ENCODE measurements at places on chromosomes 4 and X.
A peak's percentile ranks its signal among the peaks of the same experiment; 100 is the strongest.

DNA sequence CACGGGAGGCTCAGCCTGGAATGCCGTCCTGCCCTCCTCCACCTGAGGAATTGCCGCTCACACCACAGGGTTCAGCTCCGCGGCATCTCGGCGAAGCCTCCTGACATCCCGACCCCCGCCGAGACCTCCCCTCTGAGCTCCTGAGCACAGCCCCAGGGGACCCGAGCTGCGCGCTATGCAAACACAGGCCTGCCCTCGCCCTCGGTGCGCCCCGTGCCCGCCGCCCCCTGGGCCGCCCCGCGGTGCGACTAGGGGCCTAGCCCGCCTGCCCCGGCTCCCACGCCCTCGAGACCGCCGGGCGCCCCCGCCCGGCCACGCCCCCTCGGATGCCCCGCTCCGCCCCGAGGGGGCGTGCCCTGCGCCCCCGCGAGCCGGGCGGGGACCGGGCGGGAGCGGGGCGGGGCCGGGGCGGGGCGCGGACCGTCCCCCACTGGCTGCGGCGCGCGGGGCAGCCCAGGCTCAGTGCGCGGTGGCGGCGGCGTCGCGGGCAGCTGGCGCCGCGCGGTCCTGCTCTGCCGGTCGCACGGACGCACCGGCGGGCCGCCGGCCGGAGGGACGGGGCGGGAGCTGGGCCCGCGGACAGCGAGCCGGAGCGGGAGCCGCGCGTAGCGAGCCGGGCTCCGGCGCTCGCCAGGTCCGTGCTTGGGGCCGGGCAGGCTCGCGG, at the start of gene FGFR3:
Gene FGFR3, plus strand, starts transcription at position 462 of the 664 bp plus-strand sequence. CDS start 642 bp downstream, outside the sequence.
- DNase-seq, result no peak

- DNase-seq, result peak; percentile 84
Measured at GRCh38 chr4:113636438-113636818, 125.1 kb downstream of the CAMK2D start.

DNA sequence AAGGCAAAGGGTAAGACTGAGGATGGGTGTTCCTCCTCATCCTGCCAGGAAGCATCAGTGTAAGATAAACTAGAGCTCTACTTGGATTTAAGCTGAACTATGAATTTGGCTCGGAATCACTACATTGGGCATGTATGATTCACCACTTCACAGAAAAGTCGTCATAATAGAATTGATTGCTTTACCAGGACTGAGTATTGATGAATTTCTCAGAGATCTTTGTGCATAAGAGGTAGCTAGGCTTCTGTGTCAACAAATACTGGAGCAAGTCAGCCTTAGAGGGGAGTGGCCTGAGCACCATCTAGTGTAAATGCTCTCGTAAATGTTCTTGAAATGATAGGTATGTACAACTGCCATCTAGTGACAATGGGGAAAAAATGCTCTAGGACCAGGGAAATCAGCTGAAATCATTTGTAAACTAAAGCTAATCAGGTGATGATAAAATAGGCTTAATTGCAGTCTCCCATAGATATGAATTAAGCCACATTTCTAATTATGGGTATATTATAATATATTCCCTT, 309.5 kb upstream of the FMR1 start:
- DNase-seq, result peak; percentile 5

- DNase-seq, result peak; percentile 31
Measured at GRCh38 chr4:158667651-158668198, 4.0 kb downstream of the C4orf46 start.

DNA sequence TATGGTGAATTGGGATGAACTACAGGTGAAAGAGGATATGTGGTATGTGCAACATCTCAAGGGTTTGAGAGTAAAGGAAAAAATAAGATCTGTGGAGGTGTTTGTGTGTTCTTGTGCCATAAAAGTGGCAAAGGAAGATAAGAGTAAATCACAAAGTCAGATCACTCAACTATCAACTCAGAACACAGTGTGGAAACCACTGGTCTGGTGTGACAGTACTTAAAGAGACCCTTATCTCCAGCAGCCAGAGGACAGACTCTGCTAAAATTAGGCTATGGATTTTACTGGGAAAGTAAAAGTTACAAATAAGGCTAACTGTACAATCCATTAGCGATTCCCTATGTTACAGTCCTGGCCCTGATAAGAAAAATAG, 54.0 kb upstream of the PRDM8 start:
- no peak for DNase-seq

DNA sequence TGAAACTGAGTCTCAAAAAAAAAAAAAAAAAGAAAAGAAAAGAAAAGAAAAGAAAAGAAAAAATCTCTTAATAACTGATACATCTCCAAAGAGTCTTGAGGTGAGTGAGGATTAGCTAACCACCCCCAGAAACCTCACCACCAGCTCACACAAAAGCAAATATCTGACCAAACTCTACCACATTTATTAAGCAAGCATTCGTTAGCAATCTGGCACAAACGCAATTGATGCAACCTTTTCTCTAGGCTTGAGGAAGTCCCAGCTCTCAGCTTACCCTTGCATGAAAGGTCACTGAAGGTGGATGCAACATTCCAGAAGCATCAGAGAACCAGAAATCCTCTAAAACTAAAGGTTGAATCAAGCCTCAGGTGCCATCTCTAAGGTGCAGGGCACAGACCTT, 231.9 kb upstream of the BCOR start:
- DNase-seq, result no peak

- no peak for DNase-seq
Measured at GRCh38 chr4:8856835-8857621, 14.6 kb downstream of the HMX1 start.

DNA sequence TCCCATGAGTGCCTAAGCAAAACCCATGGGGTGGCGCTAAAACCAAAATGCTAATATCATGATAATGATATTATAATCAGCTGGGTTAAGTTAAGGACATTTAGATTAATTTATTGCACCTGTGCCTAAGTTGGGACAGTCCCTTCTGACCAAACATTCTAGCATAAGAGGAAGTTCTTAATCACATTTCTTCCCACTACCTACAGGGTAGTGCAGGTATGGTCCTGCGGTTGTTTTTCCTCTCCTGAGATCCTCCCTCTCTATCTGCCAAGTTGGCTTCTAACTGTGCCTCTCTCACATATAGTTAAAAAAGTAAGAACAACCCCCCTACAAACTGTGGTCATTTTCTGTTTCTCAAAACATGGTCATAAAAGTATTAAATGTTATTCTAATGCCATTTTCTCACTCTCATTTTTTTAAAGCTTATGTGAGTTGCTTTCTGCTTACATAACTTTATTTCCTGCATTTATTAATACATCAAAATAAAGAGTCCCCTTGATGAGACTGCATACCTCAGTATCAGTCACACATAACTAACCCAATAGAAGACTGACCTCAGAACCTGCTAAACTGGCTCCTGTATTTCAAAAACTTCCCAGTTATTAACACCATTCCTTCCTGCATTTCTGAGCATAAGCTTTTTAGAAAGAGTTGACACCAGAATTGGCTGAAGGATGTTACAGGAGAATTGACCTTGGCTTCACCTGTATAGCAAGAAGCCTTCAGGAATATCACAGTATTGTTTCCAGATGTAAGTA, 1332.5 kb downstream of the FSTL5 start:
- no peak for DNase-seq

- DNase-seq, result no peak
Measured at GRCh38 chr4:122007016-122007415, 55.2 kb upstream of the TRPC3 start.

DNA sequence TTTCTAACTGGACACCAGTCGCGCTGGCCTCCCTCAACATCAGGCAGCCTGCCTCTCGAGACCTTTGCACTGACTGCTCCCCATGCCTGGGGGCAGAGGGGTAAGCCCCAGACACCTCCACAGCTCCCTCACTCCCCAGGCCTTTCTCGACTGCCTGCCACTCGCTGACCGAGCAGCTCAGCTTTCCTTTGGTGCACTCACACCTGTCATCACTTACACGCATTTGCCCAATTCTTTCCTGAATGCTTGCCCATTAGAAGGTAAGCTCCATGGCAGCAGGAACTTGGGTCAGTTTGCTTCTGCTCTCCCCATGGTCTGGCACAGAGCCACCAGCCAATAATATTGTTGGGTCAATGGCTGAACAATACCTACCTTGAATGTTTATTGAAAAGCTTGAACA, 32.2 kb upstream of the PROM1 start:
- no peak for DNase-seq

DNA sequence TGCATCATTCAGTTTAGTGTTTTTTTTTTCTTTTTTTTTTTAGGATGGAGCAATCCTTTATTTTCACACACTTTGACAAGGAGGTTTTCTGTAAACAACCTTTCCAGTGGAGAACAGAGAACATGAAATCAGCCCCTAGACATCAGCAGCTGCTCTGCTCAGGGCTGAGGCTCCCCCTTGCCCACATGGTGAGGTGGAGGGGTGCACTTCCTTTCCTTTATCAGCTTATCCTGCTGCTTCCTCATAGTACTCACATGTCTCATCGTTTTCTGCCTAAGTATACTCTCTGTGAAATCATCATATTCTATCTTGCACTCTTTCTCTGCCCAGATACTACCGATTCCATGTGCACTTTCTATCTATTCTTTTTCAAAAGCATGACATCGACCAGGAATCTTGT, 47.6 kb upstream of the PRSS12 start:
- DNase-seq, result no peak

- DNase-seq, result no peak
Measured at GRCh38 chrX:127057891-127058619, 238.5 kb downstream of the PRR32 start.

DNA sequence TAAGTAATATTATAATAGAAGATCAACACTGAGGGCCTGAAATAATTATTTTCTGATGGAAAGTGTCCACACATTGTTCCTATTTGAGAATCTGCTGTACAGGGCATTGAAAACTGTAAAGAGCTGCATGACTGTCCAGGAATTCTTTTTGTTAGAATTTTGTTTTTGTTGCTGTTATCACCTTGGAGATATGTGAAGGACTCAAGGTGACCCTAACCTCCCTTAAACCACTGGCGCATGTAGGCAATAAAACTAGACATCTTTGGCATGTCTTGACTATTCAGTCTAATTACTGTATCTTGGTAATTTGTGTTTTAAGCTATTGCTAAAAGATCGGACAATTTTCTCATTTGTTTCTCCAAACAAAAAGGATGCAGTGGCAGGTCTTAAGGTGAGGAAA, 55.5 kb upstream of the SMIM10 start:
- no peak for DNase-seq

GRCh38 chr4:67030636-67031035, 514.7 kb downstream of the CENPC start:
- no peak for DNase-seq

GRCh38 chr4:78710536-78710935, 65.6 kb upstream of the BMP2K start:
- no peak for DNase-seq

GRCh38 chr4:64497491-64497890, 88.2 kb upstream of the TECRL start:
- DNase-seq, result no peak

- DNase-seq, result no peak
Measured at GRCh38 chr4:58761563-58761962, 1651.4 kb upstream of the IGFBP7 start.

GRCh38 chr4:123676890-123677229, 280.3 kb downstream of the SPRY1 start:
- DNase-seq, result no peak

DNA sequence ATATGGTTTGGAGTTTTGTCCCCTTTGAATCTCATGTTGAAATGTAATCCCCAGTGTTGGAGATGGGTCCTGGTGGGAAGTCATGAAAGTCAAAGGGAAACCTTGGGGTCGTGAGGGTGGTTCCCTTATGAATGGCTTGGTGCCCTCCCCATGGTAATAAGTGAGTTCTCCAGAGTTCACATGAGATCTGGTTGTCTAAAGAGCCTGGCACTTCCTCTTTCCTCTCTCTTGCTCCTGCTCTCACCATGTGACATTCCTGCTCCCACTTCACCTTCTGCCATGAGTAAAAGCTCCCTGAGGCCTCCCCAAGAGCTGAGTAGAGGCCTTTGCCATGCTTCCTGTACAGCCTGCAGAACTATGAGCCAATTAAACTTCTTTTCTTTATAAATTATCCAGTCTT, 5.5 kb upstream of the IL15 start:
- no peak for DNase-seq

DNA sequence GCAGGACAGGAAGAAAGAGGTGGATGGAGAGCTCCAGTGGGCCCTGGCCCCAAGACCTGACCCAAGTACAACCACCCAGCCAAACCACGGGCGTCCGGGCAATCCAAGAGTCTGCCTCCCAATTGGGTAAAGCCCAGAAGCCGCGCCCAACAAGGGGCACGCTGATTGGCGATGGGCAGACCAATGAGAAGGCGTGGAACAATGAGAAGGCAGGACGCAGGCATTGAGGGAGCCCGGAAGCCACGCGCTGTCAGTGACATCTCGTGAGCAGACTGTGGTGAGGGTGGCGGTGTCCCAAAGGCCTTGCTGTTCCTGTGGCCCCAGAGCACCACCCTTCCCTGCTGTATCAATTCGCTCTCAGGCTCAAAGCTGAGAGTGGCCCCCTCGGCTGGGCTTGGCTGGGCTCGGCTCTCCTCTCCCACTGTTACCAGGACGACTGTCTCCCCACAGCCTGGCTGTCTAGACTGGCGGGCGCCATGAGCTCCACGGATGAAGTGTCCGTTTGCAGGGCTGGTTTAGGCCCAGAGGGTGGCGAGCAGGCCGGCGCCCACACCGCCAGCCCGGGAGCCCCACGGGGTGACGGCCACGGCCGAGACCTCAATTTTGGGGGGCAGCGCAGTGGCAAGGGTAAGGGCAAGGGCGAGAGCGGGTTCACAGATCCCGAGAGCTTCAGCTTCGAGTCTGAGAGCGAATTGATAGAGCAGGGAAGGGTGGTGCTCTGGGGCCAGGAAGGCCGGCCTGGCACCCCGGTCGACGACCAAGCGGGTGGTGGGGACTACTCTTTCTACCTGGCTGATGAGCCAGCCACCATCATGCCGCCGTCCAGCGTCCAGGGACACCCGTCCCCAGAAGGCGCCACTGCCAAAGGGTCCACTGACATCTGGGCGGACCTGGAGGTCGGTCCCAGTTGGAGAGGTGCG, at the start of gene LOC101059915:
Gene LOC101059915, plus strand, starts transcription at position 219 of the 920 bp plus-strand sequence.
- DNase-seq, result no peak

GRCh38 chrX:39771089-39771488, 326.7 kb downstream of the BCOR start:
- DNase-seq, result no peak

Measured in OCI-LY7 (cell line).